Mesenchymal stem cell (in vitro differentiated cells and primary cell): ENCODE measurements at places on chromosomes 16 and 17.

DNA sequence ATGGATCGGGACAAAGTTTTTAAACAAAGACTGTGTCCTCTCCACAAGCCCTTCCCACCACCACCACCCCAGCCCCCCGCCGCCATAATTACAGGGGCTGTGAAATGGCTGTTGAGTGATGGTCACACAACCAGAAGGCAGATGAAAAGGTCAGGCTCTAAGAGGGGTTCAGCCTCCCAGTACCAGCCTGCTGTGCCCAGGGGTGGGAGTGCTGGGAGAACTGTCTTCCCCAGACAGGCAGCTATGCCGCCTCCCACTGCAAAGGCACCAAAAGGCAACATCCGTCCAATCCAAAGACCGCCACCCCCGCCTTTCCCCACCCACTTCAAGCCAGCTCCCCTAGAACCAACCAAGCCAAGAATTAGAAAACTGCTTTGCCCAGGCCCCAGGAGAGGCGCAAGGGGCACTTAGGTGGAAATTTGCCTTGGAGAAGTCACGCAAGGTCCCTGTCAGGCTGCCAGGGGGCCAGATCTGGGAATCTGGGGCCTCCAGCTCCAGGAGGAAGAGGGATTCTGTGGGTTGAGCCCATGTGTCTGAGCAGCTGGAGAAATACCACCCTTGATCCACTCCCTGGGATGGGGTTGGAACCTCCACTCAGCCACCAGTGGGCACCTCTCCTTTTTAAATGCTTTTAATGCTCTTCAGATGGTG, 14.4 kb downstream of the CARHSP1 start:
- no peak for DNase-seq

- peak; percentile 89 for DNase-seq
Observed at GRCh38 chr17:68054296-68054900, 18.9 kb downstream of the KPNA2 start.

DNA sequence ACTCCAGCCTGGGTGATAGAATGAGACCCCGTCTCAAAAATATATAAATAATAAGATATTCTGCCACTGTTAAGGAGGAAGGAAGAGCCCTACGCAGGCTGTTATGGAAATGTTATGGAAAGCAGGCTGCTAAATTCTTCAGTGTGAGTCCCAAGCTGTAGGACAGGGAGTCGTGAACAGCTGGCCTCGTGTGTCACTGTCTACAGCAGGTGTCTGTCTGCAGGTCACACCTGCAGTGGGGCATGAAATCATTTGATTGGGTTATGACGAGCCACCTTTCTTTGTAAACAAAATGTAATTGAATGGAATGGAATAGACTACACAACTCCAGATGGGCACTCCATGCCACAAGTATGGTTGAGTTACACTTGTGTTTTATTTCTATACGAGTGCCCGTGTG, 15.6 kb upstream of the LITAF start:
- no peak for DNase-seq

- DNase-seq = no peak
Observed at GRCh38 chr16:88813269-88814143, 1.8 kb upstream of the APRT start.

DNA sequence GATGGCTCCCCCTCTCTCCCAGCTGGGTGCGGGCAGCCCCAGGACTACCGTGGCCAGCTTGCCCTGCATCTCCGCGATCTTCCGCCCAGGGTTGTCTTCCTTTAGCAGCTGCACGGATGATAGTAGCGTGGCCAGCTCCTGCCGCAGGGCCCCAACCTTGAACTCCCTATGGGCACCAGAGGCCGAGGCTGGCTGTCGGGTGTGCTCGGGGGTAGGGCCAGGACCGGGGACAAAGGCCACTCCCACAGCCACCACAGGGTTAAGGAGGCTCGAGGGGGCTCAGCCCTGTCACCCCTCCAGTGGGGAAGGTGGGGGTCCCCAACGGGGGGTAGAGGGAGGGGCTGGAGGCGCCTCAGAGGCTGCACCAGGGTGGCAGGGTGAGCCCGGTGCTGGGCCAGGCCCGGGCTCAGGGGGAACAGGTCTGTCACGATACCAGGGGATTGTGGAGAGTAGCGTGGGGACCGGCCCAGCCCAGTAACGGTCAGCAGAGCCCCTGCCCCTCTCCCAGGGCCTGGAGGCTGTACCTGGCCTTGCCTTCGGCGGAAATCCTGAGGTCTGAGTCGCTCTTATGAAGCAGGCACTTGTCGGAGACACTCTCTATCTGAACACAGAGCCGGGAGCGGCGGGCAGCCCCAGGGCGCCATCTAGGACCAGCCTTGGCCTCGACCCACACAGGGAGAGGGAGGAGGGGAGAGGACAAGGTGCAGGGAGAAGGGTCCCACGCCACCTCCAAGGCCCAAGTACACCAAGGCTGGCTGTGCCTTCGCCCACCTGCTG, 5.2 kb downstream of the PERCC1 start:
- DNase-seq = no peak

DNA sequence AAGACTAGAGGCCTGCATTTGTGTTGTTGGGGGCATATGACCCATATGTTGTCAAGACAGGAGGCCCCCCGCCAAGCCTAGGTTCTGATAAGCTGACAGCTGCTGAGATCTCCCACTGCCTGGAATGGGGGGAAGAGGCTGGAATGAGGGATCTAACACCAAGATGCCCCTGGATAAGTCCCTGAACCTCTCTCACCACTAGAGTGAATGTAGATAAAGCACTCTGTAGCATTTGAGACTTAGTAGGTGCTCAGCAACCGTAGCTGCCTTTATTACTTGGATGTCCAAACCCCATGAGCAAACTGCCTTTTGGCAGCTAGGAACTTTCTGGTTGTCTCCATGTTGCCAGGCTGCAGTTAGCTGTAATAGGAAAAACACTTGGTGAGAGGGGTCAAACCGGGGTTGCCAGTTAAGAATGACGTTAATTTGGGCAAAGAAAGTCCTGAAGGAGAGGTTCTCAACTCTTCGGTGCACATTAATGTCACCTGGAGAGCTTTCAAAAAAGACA, 4.4 kb upstream of the RASL10B start:
- no peak for DNase-seq

- no peak for DNase-seq
Observed at GRCh38 chr16:47920709-47921108, 235.1 kb downstream of the ABCC12 start.

GRCh38 chr16:7394720-7395336, 62.2 kb downstream of the RBFOX1 start:
- no peak for DNase-seq

- no peak for DNase-seq
Observed at GRCh38 chr16:56231-56927, 2.8 kb downstream of the SNRNP25 start.

GRCh38 chr16:68909099-68909733, 65.9 kb downstream of the TANGO6 start:
- peak; percentile 19 for DNase-seq
